ENCODE measurements at places on chromosomes 2 and 18.

GRCh38 chr2:190867212-190867611 lies 13.4 kb upstream of the GLS start:
- DNase-seq = no peak

GRCh38 chr2:24375349-24376087 lies 15.2 kb upstream of the ITSN2 start:
- DNase-seq = no peak

DNA sequence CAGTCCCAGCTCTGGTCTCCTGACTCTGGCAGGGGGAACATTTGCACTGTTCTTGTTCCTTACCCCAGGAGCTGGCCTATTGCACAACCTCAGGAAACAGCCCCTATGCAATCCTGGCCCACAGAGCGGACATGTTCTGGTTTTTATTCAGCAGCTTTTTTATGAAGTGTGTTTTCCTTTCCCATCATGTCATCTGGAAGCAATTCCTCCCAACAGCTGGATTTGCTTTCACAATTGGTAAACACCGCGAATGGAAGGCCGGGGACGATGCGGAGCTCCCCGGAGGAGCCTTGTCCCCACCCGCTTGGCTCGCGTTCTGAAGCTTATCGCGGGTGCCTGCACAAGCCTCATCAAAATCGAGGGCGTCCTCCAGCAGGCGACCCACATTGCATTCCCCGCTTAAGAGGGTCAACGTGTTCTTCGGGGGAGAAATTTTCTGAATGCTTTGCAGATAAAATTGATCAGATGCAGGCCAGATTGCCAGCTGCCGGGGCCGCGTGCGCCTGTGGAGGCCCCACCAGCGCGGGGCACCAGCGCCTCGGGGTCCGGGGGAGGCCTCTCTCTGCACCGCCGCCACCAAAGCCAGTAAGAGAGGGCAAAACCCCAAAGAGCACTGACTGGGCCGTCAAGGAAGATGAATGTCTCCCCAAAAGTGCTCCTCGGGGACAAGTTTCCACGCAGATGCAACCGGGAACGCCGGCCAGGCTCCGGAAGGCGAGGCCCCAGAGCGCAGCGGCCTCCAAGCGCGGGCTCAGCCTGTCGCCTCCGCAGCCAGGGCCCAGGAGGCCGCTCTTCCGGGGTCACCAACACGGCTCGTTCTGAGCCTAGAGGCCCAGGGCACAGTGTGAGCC lies 60.3 kb upstream of the SP3 start:
- DNase-seq = no peak

DNA sequence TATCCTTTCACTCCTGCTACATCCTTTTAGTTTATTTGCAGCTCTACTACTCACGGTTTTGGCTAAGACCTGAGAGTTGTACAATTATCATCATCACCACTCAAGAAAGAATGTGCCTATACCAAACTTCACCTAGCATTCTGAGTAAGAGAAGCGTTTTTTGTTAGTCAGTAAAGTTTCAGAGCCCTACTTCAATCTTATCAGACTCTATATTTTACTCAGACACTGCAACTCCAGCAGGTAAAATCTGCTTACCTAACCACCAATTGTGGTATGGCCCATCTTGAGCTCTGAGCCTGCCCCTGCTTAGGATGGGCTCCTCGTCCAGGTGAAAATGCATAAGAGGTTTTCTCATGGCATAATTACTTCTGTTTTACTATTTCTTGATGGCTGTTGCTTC lies 37.1 kb downstream of the ICOS start:
- DNase-seq = no peak

DNA sequence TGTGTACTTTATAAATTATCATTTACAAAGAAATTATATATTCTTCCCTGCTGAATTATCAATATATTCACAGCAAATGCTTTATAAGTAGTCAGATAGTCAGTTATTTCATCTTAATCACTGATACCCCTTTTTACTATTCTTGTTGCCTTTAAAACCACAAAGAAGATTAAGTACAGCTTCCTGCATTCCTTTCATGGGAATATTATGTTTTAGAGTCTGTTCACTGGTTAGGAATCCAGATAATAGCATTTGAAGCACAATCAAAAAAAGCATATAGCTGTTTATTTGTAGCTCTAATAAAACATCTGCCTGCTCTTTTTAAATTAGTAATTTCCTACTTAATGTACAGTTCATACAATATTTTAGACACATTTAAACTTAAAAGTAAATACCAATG lies 508.9 kb downstream of the FBXO15 start:
- no peak for DNase-seq

DNA sequence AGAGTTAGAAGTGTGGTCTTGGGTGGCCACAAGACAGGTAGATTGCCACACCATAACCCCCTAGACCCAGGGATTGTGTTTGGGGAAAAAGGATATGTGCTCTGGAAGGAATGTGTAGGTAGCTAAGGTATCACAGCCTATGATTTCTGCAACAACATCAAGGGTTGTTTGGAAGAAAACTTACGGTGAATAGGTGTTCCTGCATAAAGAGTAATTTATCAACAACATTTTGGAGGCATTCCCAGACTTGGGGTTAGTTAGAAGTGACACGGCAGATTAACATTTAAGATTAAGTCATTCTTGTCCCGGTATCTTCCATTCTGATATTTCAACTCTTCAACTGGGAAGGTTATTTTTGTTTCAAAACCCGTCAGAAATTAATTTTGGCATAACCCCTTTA lies 65.5 kb downstream of the SPP2 start:
- DNase-seq = no peak

DNA sequence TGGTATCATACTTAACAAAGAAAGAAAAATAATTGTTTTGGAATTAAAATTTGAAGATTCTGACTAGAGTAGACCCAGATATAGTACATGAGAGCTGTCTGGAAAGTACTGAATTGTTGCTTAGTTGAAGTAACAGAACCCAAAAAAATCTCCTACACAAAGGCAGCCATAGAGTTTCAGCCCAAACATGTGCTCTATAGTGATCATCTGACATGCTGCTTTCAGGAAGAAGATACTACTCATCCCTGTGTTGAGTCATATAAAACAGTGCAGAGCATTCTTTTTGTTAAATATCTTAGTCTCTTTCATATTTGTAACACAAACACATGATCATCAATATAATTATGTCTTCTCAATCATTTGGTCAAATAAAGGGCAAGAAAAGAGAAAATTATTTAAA lies 84.8 kb upstream of the PTPRM start:
- no peak for DNase-seq

- DNase-seq = no peak
These were observed 80.3 kb downstream of the FARSB start for GRCh38 chr2:222575618-222576017.

DNA sequence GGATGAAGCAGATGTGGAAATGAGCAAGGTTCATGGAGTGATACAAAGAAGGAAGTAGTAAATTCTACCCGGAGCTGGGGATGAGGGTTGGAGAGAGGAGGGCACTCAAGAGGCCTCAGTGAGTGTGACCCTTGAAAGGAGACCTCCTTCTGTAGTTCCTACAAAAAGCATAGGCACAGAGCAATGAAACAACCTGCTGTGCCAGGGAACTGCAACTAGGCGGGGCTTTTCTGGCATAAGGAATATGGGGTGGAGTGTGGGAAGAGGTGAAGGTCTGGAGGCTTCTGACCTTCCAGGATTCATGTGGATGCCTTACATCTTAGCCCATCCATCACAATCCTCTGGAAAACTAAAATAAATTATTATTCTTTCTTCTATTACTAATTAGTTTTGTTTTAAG lies 25.5 kb upstream of the PGAP1 start:
- DNase-seq = no peak

- DNase-seq = no peak
These were observed 1.7 kb upstream of the SMAD7 start for GRCh38 chr18:48952287-48953103.

GRCh38 chr2:29054430-29054829 lies 19.9 kb downstream of the PCARE start:
- DNase-seq = no peak

- DNase-seq = no peak
These were observed 12.2 kb upstream of the ARL5A start for GRCh38 chr2:151840216-151841046.

- no peak for DNase-seq
These were observed 319.1 kb downstream of the TRIB2 start for GRCh38 chr2:13035866-13036265.

DNA sequence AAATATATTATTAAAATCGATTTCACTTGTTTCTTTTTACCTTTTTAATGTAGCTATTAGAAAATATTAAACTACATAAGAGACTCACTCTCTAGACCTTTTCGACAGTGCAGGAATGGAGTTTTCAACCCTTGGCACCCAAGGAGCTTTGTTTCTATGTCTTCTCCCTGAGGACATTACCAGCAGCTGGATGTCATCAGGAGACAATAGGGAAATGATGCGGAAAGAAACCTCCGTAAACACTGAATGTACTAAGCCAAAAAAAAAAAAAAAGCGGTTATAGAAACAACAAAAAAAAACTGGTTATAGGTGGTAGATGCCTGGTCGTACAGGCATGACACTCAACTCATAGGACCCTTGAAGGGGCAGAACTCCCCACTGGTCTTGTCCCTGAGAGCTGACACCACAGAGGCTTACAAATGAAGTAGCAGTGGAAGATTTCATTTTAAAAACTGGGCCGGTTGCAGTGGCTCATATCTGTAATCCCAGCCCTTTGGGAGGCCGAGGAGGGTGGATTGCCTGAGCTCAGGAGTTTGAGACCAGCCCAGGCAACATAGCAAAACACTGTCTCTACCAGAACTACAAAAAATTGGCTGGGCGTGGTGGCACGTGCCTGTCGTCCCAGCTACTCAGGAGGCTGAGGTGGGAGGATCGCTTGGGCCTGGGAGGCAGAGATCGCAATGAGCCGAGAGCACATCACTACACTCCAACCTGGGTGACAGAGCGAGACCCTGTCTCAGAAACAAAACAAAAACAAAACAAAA lies 23.8 kb downstream of the THAP4 start:
- DNase-seq = no peak

GRCh38 chr2:48440103-48440390 lies 89.9 kb upstream of the STON1 start:
- DNase-seq = no peak

Data from SHP77 treated with DMSO at 0.1 percent for 48 hours (cell line).